ENCODE measurements at places on chromosomes 7 and 10. TPM values are rescaled to one million over a fixed set of nuclear protein-coding genes. Genes with fewer than 3 reads are reported as not detected.

DNA sequence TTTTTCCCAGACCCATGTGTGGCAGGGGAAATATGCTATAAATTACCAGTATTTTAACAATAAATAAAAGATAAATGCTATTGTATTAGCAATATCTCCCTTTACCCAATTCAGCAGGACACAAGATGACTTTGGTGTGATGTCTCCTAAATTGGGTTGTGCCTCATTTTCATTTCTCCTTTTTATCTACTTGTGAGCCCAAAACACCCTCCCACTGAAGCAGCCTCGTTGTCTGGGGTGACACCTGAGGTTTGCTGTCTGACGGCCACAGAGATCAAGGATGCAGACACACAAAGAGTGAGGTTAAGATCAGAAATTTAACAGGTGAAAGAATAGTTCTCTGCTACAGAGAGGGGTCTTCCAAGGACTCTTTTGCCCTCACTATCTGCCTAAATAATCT lies 27.1 kb upstream of the CC2D2B start:
- no peak for DNase-seq

GRCh38 chr10:72425133-72425532 lies 70.4 kb upstream of the DNAJB12 start:
- no peak for DNase-seq

- no peak for DNase-seq
These were observed 115.4 kb downstream of the ZMIZ1 start for GRCh38 chr10:79184145-79184625.

DNA sequence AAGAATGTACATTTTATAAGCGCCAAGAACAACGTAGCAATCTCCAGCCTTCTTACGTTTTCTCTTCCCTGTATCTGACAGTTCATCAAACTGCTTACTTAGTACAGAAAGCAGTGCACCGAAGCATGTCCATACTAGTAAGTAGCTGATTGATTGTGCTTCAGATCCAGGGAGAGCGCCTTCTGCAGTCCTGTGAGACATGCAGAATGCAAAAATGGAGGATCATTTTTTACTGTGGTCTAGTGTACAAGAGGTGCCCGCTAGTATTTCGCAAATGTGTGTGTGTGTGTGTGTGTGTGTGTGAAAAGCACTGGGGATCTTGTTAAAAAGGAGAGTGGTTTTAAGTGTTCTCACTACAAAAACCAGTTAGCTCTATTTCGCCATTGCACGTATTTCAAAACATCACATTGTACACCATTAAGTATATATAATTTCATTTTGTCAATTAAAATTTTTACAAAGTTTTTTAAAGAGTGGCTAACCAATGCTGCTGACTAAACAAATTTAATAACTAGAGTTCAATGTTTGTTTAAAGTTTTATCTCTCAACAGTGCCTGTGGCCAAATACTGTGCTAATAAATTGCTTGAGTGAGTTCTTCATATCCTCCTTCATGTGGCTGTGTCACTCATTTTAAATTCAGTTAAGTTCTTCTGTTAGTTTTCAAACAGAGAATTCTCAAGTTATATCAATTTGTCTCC lies 99.6 kb downstream of the ZMYND11 start:
- DNase-seq: no peak

DNA sequence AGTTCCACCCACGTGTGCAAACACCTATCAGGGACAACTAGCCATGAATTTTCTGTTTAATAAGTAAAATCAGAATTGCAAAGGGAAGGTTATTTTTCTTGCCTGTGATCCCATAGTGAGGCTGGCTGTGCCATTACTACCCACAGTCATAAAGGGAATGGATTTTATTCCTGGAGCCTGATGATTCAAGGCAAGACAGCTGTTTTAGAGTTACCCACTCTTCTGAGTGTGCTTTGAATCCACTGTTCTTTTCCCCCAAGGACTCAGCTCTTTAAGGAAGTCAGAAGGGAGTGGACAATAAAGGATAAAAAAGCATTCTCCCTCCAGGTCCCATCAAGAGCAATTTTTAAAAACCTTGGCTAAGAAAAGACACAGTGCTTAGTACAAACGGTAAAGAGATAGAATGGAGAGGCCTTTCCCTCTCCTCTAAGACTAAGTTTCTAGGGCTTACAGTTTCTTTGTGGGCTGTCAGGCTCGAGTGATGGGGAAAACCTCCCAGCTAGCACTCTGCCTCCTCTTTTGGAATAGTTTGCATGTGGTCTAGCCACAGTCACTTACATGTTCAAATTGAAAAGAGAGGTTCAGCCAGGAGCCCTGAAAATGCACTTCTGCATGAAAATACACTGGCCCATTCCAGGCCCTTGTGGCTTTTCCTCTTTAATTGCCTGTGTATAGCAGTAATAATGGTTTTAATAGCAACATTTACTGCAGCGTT lies 5.1 kb upstream of the LRRC4 start:
- DNase-seq: no peak

GRCh38 chr10:43595739-43596298 lies 10.4 kb upstream of the ZNF485 start:
- DNase-seq: peak; percentile 40

DNA sequence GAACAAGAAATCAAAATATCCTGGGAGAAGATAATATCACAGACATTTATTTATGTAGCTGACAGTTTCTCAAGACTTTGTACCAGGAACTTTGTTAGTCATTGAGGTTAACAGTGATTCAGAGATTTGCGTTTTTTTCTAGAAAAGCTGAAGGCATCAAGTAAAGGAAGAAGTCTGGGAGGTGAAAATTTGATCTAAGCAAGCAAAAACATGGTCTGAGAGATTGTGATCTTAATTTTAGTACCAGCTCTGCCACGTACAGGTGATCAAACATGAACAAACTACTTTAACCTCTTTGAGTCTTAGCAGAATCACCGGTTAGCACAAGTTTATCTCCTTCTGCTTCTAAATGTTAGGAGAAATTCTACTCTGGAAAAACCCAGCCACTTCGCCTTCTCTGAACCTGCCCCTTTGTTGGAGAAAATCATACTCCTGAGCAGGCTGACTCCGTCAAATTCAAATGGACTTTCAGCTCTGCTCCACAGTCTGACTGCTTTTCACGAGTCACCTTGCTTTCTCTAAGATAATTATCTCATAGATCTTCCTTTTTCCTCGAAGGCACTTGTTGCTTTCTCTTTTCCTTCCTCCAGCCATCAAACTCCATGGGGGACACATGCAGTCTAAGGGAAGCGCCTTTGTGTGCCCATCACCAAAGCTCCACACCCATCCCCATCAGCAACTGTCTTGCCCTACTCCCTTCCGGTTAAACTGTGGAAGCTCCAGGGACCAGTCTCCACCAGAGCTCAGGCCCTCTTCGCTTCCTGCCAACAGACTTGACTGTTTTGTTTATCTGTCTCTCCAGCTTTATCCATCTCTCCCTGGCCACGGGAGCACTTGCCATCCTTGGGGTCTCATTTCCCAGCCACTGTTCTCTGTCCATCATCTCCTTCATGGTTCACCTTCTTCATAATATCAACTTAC lies 86.3 kb downstream of the PRKCQ start:
- DNase-seq: no peak

CUBN gene
- total RNA-seq: 3.2 TPM

CDK6 gene
- 99.8 TPM for total RNA-seq

NCF1 gene
- 4.4 TPM for total RNA-seq

MMP21 gene
- 0.25 TPM for total RNA-seq
